T47D (cell line): ENCODE measurements at places on chromosomes 16 and 17.

DNA sequence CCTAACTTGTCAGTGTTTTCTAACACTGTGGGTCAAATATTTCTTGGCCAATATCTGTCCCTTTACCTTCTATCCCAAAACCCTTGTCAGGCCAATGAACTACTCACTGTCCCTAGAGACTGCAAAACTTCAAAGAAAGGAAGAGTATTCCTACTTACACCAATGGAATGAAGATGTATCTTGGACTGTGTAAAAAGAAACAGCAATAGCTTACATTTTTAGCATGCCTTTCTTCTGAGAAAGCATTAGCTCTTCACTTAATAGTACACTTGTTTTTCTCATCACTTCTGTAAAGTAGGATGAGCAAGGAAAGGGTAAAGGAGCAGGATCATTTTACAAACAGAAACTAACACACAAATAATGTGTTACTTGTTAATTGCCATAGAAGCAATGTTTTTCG is 73.9 kb downstream of the STH start:
- no peak for DNase-seq

DNA sequence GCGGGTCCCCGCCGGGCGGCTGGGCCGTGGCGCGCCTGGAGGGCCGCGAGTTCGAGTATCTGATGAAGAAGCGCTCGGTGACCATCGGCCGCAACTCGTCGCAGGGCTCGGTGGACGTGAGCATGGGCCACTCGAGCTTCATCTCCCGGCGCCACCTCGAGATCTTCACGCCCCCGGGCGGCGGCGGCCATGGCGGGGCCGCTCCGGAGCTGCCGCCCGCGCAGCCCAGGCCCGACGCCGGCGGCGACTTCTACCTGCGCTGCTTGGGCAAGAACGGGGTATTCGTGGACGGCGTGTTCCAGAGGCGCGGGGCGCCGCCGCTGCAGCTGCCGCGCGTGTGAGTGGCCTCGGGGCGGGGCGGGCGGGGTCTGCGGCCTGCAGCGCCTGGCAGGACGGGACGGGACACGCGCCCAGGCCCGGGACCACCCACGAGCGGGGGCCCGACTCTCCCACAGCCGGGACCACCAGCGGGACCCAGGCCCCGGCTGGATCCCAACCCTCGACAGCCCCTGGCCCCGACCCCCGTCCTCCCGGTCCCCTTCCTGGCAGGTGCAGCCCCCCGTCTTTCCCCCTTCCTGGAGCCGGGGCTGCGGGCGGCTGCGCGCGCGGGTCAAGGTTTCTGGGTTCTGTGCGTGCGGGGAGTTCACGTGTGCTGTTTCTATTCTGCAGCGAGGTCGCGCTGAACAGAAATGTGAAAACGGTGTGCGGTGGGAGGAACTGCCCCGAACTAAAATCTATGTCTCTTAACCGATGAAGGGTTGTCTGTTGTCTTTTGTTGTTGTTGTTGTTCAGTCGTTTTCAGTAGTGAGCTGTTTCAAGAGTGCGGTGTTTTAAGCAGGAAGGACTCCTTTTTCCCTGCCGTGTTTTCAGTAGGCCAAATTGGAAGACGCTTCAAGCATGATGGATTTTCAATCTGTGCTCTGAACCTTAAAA is 705 bp downstream of the FOXK2 start:
- DNase-seq = no peak

DNA sequence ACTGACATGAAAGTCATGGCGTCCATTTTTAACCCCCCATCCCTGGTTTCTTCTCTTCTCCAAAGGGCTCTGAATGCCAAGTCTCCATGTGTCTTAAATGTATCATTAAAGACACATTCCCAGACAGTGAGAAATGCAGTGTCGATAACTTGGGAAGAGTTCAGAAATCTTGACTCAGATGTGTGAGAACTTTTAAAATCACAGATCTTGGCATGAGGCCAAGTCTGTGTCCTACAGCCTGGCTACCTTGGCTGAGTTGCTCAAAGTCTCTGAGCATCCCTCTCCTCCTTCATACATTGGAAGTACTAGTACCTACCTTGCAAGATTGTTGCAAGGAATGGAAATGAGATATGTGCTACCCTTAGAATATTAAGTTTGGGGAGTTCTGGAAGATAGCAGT is 1046.5 kb upstream of the RBFOX1 start:
- no peak for DNase-seq

DNA sequence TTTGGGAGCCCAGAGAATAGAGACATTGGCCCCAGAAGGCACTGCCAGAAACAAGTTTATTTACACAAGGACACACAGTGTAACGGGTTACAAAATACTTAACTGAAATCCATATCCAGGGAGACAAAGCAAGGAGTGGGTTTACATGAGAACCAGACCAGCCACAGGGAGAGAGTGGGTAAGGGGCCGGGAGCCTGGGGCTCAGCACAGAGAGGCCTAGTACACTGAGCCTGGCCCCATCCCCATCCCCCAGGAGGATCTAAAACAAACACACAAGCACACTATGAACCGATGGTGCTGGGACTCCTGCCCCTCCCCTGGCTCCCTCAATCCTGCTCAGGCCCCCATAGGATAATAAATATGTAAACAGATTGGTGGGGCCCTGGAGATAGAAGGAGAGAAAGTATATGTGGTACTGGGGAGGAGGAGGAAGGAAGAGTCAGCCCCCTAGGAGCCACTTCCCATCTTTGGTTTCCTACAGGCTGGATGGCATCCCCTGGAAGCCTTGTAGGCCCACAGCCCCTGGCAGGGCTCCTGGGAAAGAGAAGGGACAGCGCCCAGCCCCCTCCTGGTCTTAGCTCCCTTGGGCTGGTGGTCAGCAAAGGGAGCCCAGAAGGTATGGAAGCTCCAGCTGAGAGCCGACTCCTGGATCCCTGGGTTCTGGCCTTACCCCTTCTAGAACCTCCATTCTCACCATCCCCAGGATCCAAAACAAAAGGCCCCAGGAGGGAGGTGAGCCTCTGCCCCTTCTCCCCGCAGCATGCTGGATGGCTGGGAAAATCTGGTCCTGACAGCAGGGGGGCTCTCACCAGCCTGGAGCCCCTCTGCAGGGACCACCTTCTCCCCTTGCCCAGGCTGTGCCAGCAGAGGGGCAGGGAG is 6.4 kb downstream of the G6PC3 start:
- no peak for DNase-seq

DNA sequence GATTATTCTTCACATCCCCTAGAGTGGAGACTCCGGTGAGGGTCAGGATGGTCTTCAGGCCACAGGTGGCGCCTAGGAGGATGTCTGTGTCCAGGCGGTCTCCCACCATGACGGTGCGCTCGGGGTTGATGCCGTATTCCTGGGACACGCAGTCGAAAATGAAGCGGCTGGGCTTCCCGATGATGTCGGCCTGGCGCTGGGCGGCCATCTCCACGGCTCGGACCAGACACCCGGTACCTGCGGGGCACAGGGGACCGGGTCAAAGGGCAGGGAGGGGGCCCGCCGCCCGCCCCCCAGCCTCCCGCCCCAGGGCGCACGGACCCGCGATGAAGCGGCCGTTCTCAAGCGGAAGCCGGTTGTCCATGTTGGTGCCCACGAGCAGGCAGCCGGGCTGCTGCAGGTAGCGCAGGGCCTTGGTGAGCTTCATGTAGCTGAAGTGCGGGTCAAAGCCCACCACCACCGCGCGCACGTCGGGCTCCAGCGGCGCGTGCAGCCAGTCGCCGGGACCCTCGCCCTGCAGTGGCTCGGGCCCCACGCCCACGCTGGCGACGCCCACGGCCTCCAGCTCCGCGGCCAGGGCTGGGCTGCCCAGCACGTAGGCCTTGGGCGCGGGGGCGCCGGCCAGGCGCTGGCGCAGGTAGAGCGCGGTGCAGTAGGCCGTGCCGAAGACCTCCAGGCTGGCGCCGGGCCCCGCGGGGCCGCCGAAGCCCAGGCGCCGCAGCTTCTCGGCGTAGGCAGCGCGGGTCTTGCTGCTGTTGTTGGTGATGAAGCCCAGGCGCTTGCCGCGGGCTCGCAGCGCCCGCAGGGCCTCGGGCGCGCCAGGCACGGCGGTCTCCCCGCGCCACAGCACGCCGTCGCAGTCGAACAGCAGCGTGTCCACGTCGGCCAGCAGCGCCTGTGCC is 572 bp downstream of the PGP start:
- DNase-seq = no peak

DNA sequence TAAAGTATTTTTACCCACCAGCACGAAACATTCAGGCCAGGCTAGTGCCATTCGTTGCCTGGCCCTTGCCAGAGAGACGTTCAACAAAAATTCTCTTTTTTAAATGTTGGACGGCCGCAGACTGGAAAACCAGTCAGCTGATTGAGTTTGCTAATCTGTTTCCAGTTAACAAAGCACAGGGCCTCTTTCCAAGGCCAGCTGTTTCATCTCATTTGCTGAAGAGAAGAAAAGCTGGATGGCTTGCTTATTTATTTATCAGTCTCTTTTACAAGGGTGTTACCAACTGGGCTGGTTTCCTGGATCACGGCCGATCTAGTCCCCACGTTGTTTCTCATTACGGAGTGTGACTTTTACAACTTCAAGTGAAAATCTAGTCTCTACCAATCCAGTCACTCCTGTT is 418.7 kb upstream of the DYNLRB2 start:
- no peak for DNase-seq

DNA sequence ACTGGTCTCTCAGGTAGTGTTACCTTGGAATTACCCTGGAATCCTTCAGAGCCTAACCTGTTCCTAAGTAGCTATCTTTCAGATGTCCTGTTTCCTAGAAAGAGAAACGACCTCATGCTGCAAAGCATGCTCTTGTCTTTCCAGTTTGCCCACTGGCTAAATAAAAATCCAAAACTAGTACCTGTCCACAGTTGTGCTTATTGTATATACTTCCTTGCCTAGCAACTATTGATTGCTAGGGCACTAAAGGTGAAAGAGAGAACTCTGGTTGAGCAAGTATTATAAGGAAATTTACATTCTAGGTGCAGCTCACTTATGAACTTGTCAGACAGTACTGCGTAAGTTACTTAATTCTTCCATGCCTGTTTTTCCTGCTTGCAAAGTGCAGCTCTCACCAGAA is 38.5 kb downstream of the LIG3 start:
- DNase-seq = peak; percentile 31

- DNase-seq = no peak
Measured at GRCh38 chr17:53475002-53475401, 347.7 kb upstream of the KIF2B start.

GRCh38 chr17:80738020-80738808 is 193.6 kb downstream of the RPTOR start:
- no peak for DNase-seq

GRCh38 chr16:50121721-50122445 is 31.2 kb upstream of the TENT4B start:
- no peak for DNase-seq

- no peak for DNase-seq
Measured at GRCh38 chr17:44187131-44187899, 543 bp downstream of the TMUB2 start.

GRCh38 chr16:49278944-49279725 is 2.5 kb downstream of the CBLN1 start:
- no peak for DNase-seq
